HCT116 (cell line): ENCODE measurements at places on chromosomes 13 and 19.

- DNase-seq = no peak
Observed at GRCh38 chr19:38709671-38710415, 34.4 kb downstream of the CAPN12 start.

GRCh38 chr19:40640744-40641143 is 39.6 kb downstream of the LTBP4 start:
- DNase-seq = no peak

DNA sequence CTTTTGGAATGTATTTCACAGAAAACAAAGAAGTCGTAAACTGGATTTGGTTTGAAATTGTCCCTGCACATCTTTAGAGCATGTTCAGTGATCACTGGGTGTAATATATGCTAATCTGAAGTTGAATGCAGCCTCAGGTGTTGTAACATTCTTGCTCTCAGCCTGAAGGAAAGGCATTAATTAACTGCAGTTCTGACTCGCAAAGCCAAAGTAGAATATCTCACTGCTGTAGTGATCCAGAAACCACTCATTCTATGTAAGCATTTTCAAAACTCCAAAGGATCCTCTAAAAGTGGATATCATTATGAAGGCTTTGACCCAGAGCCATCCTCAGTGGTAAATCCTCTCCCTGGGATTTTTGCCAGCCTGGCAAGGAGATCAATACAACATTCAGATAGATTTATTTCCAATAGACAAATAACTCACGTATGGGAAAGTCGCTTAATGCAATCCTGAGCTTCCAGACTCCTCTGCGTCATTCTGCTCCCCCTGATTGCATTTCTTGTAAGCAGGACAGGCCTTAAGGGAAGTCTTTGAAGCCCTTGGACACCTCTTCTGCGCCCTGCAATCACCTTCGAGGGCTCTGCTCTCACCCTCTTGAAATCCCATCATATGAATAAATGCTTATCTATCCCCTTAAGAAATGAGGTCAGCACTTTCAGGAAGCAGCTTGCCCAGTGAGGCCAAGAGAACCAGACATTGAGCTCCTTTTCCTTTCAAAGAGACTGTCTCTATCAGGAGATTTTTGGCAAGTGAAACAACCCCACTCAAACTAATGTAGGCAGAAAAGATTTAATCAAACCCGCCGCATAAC is 301.7 kb upstream of the NBEA start:
- no peak for DNase-seq

DNA sequence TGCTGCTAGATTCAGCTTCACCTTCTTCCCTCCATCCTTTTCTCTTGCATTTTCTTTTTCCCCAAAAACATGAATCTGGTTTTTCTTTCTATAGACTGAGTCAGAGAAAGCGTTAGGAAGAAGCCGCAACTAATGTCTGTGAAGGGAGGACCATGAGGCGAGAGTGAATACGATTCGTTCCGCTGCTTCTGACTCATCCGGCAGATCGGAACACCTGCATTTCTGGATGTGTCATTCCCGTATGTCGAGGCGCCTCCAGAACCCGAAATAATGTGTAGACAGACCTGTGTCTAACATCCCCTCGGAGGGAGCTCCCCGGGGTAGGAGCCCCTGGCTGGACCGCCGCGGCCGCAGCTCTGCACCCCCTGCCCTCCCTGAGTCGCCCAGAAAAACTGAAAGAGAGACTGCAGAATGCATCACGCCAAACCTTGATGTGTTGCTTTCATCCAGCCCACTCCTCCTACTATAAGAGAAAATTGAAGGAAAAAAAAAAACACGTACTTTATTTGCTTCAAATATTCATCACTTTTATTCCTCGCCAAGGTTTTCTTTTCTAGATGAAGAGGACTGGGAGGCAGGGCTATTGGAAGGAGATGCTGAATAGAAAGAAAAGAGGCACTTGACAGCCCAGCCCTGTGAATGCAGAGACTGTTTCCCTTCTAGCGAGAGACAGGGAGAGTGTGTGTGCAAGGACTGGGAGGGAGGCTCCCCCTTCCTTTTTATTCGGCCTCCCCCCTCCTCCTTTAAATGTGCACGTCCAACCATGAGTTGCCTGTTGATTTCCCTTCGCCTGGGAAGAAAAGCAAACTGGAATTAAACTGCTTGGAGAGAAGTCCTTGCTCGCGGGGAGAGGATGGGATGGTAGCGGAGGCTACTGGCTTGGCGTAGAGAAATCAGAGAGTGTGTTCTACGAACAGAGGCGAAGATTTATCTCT is 616 bp upstream of the PCDH17 start:
- DNase-seq = no peak

GRCh38 chr19:48819366-48819816 is 8.6 kb upstream of the BCAT2 start:
- DNase-seq = peak; percentile 54

DNA sequence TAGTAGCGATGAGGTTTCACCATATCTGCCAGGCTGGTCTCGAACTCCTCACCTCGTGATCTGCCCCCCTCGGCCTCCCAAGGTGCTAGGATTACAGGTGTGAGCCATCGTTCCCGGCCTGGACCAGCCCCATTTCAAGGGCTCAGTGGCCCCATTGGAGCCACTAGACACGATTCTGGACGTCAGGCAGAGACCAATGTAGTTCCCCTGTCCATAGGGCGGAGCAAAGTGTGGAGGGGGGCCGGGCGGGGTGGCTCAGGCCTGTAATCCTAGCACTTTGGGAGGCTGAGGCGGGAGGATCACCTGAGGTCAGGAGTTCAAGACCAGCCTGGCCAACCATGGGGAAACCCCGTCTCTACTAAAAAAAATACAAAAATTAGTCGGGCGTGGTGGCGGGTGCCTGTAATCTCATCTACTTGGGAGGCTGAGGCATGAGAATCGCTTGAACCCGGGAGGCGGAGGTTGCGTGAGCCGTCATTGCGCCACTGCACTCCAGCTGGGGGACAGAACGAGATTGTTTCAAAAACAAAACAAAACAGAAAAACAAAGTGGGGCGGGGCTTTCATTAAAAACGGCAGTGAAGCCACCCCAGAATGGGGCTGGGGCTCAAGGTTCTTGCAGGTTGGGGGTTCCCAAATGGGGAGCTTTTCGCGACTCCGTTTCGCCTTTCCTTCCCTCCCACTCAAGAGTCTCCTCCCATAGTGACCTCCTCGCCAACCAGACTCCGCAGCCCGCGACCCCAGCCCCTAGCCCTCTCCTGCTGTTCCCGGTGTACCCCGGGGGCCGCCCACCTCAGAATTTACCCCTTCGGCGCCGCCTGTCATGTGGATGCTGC is 758 bp upstream of the TECR start:
- no peak for DNase-seq

DNA sequence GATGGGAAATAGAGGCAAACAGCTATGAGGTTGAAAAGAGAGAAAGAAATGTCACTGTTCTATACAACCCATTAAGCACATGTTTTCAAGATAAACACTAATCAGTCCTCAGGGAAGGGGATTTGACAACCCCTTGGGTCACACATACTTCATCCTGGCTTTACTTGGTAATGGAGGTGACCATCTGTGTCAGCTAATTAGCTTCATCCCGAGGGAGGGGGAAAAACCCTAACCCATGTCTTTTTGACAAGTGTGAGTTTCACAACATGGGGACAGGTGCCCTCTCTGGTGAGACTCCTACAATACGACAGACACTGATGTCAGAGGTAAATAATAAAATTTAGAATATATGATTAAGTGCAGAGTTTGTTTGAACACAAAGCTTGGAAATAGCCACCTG is 43.1 kb downstream of the ZNF611 start:
- DNase-seq = no peak

DNA sequence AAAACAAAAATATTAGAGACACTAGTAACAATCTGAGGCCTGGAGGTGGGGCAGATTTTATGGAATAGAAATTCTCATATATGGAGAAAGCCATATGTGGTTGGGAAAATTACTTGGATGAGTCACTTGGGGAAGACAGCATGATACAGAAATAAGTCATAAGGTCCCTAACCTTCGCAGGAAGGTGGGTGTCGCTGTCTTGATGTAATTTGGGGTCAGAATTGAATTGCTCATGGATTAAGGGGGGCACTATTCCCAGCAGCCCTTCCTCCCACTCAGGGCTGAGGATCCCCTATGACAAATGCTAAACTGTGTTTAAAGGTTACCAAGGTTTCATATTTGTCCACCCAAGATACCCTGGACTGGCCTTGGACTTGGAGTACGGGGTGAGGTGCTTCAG is 5.0 kb downstream of the RDH8 start:
- no peak for DNase-seq
